Astrocyte (in vitro differentiated cells and primary cell): ENCODE measurements at places on chromosomes 3 and 15. TPM values are rescaled to one million over a fixed set of nuclear protein-coding genes. Genes with fewer than 3 reads are reported as not detected.

DNA sequence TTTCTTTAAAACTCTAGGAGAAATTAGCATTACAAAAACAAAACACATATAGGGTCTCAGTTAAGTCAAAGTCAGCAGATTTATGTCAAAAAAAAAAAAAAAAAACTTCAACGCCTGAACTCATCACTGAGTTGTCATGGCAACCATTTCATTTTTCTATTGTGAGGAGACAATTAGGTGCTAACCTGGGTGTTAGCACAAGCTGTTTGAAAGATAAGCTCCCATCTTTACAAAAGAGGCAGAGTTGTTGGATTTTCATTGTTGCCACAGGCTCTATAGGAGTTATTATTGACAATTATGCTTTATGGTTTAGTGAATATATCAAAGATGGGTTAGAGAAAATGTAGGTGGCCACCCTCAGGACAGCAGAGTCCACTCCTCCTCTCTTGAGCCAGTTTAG, 806.9 kb downstream of the GRM7 start:
- DNase-seq, result no peak
- no peak overlapping the region for H3K4me3 ChIP-seq
- H3K4me1 ChIP-seq, result no peaks in the 10 kb centered on the region
- H3K27me3 ChIP-seq, result no peaks in the 10 kb centered on the region

DNA sequence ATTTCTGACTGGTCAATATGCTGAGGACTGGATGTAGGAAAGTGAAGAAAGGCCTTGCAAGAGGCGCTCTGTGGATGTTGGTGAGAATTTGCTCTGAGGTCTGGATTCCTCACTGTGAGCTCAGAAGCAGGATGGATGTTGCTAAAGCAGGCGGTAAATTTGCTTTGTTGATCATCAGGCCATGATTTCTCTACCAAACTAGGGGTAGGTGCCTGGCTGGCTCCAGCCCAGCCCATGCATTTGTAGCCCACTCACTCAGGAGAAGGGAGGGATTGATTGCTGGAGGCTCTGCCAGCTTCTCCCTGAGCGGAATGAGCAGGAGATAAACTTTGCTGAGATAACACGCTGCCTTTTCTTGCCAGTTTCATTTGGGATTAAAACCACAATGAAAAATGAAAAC, 44.3 kb upstream of the NTRK3 start:
- peaks cover 3% of the 10 kb centered on the region for H3K27me3 ChIP-seq
- H3K36me3 ChIP-seq, result no peaks in the 10 kb centered on the region
- H3K27ac ChIP-seq, result no peak overlapping the region
- no peak overlapping the region for H3K4me3 ChIP-seq
- no peaks in the 10 kb centered on the region for H3K4me1 ChIP-seq
- no peak for DNase-seq

GRCh38 chr3:45480871-45481270, 92.5 kb downstream of the LARS2 start:
- H3K4me1 ChIP-seq, result peaks cover 16% of the 10 kb centered on the region
- DNase-seq, result no peak
- no peaks in the 10 kb centered on the region for H3K27me3 ChIP-seq

- DNase-seq, result no peak
- peak overlapping the region; percentile 85 for H3K27ac ChIP-seq
- peaks cover 18% of the 10 kb centered on the region for H3K4me1 ChIP-seq
- H3K27me3 ChIP-seq, result no peaks in the 10 kb centered on the region
Measured at GRCh38 chr3:129439226-129439816, 427 bp downstream of the MBD4 start.

DNA sequence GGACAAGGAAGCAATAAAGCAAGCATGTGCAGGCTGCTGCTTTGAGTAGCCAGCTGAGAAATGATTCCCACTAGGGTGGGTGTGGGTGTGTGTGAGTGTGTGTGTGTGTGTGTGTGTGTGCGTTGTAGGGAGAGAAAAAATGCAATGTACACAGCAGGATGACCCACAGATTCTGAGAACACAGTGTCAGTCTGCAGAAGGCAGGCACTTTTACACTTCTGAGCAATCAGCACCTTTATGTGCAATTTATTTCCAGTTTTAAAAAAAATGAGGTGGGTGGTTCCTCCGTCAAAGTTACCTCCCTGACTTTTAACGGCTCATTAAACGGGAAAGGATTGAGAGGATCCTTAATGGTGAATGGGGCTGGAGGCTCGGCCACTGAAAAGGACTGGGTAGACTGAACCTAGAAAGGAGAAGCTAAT, 38.5 kb upstream of the LIPC start:
- no peaks in the 10 kb centered on the region for H3K36me3 ChIP-seq
- peaks cover 3% of the 10 kb centered on the region for H3K4me1 ChIP-seq
- H3K27ac ChIP-seq, result no peak overlapping the region
- H3K4me3 ChIP-seq, result no peak overlapping the region
- no peaks in the 10 kb centered on the region for H3K27me3 ChIP-seq

GRCh38 chr15:86165265-86166211, 85.9 kb downstream of the AGBL1 start:
- peaks cover 11% of the 10 kb centered on the region for H3K4me1 ChIP-seq
- H3K36me3 ChIP-seq, result no peaks in the 10 kb centered on the region
- no peaks in the 10 kb centered on the region for H3K27me3 ChIP-seq
- peak; percentile 80 for DNase-seq
- H3K4me3 ChIP-seq, result no peak overlapping the region
- no peak overlapping the region for H3K27ac ChIP-seq

- H3K4me1 ChIP-seq, result peaks cover 37% of the 10 kb centered on the region
- H3K36me3 ChIP-seq, result no peaks in the 10 kb centered on the region
- peak overlapping the region; percentile 89 for H3K27ac ChIP-seq
- DNase-seq, result peak; percentile 93
- no peaks in the 10 kb centered on the region for H3K27me3 ChIP-seq
Measured at GRCh38 chr3:63656786-63657185, 4.3 kb downstream of the SNTN start.

DNA sequence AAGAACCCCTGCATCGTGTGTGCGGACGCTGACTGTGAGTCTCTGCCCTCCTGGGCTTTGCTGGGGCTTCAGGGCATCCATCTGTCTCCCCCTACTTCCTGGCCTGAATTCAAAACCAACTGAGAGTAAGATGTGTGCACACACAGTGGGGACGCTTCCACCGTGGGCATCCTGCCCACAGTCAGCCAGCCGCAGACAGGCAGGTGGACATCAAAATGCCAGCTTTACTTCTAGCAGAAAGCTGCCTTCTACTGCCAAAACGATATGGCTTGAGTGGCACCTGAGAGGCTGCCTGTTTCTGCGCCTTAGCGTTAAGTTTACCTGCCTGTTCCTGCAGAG, 18.5 kb downstream of the ALDH1A3 start:
- H3K27ac ChIP-seq, result no peak overlapping the region
- H3K27me3 ChIP-seq, result no peaks in the 10 kb centered on the region
- H3K4me3 ChIP-seq, result no peak overlapping the region

- no peaks in the 10 kb centered on the region for H3K27me3 ChIP-seq
- H3K4me1 ChIP-seq, result no peaks in the 10 kb centered on the region
- H3K36me3 ChIP-seq, result no peaks in the 10 kb centered on the region
Measured at GRCh38 chr3:59072681-59073080, 22.9 kb upstream of the CFAP20DC start.

GRCh38 chr3:42375121-42375800, 35.1 kb downstream of the LYZL4 start:
- no peak overlapping the region for H3K27ac ChIP-seq
- H3K4me3 ChIP-seq, result no peak overlapping the region
- H3K4me1 ChIP-seq, result peaks cover 5% of the 10 kb centered on the region
- no peaks in the 10 kb centered on the region for H3K36me3 ChIP-seq
- DNase-seq, result no peak
- H3K27me3 ChIP-seq, result peaks cover 7% of the 10 kb centered on the region

Gene MEIS2
- 30.9 and 35.6 TPM in 2 replicates for total RNA-seq

- H3K27me3 ChIP-seq, result no peaks in the 10 kb centered on the region
- no peaks in the 10 kb centered on the region for H3K4me1 ChIP-seq
- H3K27ac ChIP-seq, result no peak overlapping the region
- H3K36me3 ChIP-seq, result peaks cover 5% of the 10 kb centered on the region
- DNase-seq, result no peak
Measured at GRCh38 chr3:20181276-20181675, 4.7 kb downstream of the SGO1 start.

Gene CLDN18
- total RNA-seq, result not detected in 2 replicates

DNA sequence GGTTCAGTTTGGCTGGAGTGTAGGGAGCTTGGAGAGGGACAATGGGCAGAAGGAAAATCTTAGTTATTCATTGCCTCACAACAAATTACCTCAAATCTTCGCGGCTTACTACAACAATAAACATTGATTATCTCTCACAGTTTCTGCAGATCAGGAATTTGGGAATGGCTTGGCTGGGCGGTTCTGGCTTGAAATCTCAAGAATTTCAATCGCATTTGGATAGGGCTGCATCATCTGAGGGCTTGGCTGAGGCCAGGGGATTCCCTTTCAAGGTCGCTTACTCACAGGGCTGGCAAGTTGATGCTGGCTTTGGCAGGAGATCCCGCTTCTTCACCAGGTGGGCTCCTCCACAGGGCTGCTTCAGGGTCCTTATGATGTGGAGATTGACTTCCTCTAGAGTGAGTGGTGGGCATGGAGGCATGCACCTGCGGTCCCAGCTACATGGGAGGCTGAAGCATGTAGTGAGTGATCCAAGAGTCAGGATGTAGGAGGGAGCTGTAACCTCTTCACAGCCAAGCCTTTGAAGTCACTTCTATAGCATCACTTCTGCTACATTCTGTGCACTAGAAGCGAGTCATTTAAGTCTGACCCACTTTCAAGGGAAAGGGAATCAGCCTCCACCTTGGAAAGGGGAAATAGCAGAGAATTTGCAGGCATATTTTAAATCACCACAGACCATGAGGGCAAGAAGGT, 63.1 kb downstream of the CDC25A start:
- H3K27ac ChIP-seq, result no peak overlapping the region
- no peaks in the 10 kb centered on the region for H3K36me3 ChIP-seq
- H3K27me3 ChIP-seq, result no peaks in the 10 kb centered on the region
- H3K4me1 ChIP-seq, result peaks cover 16% of the 10 kb centered on the region
- H3K4me3 ChIP-seq, result no peak overlapping the region

Gene MEGF11
- 0.16 and 0.29 TPM in 2 replicates for total RNA-seq

- no peaks in the 10 kb centered on the region for H3K36me3 ChIP-seq
- H3K27ac ChIP-seq, result no peak overlapping the region
- H3K27me3 ChIP-seq, result no peaks in the 10 kb centered on the region
- no peak overlapping the region for H3K4me3 ChIP-seq
- DNase-seq, result peak; percentile 45
Measured at GRCh38 chr3:150249779-150250470, 158.2 kb upstream of the TSC22D2 start.

DNA sequence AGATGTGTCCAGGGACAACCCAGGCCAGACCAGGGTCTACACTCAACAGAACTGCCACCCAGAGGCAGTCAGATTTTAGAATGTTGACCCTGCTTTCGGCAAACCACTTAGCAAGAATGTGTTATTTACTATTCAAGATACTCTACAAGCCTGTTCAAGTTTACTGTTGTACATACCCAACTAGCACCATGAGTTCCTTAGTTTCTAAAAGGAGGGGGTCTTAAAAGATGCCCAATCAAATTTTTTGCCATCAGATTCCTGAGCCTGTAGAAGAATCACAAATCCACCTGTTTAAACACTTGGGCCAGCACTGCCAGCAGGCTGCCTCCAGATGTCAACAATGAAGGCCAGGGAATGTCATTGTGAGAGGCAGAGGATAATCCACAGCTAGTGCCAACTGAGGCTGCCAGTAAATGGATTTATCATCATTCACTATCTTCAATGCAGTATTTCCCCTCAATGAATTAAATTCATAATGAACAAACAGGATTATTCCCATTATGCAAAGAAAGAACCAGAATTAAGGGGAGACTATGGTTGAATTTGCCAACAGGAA, 43.5 kb upstream of the SNRPA1 start:
- no peaks in the 10 kb centered on the region for H3K4me1 ChIP-seq
- H3K36me3 ChIP-seq, result no peaks in the 10 kb centered on the region
- no peak overlapping the region for H3K27ac ChIP-seq
- H3K4me3 ChIP-seq, result no peak overlapping the region
- no peak for DNase-seq

GRCh38 chr3:126358038-126358815, 1.0 kb upstream of the KLF15 start:
- no peaks in the 10 kb centered on the region for H3K36me3 ChIP-seq
- H3K4me1 ChIP-seq, result peaks cover 21% of the 10 kb centered on the region
- H3K4me3 ChIP-seq, result peak overlapping the region; percentile 56
- DNase-seq, result no peak
- peaks cover 27% of the 10 kb centered on the region for H3K27me3 ChIP-seq

Gene ISLR
- total RNA-seq, result 1.6 and 3.6 TPM in 2 replicates

- H3K27me3 ChIP-seq, result no peaks in the 10 kb centered on the region
- peak overlapping the region; percentile 6 for H3K4me3 ChIP-seq
- peaks cover 59% of the 10 kb centered on the region for H3K4me1 ChIP-seq
- peak overlapping the region; percentile 90 for H3K27ac ChIP-seq
- no peaks in the 10 kb centered on the region for H3K36me3 ChIP-seq
Measured at GRCh38 chr3:98779541-98780335, 16.6 kb downstream of the ST3GAL6 start.

Gene PCSK6
- 0.36 and 1.3 TPM in 2 replicates for total RNA-seq

Gene ZNF662
- 0.23 and 0.53 TPM in 2 replicates for total RNA-seq

Gene POPDC2
- total RNA-seq, result 1.8 and 2.1 TPM in 2 replicates

Gene TAGLN3
- total RNA-seq, result 7.9 and 8.7 TPM in 2 replicates

GRCh38 chr15:35958021-35958420, 412.1 kb upstream of the DPH6 start:
- no peaks in the 10 kb centered on the region for H3K27me3 ChIP-seq
- peak; percentile 87 for DNase-seq
- H3K4me3 ChIP-seq, result no peak overlapping the region
- no peaks in the 10 kb centered on the region for H3K4me1 ChIP-seq

Gene C3orf52
- total RNA-seq, result 21.3 and 21.9 TPM in 2 replicates

- no peak for DNase-seq
- peaks cover 18% of the 10 kb centered on the region for H3K4me1 ChIP-seq
- H3K4me3 ChIP-seq, result no peak overlapping the region
- H3K27ac ChIP-seq, result no peak overlapping the region
- no peaks in the 10 kb centered on the region for H3K36me3 ChIP-seq
- H3K27me3 ChIP-seq, result no peaks in the 10 kb centered on the region
Measured at GRCh38 chr15:58308742-58309355, 122.9 kb upstream of the LIPC start.

Gene PLSCR2
- not detected in 2 replicates for total RNA-seq

Gene COLQ
- 1.2 and 1.7 TPM in 2 replicates for total RNA-seq

Gene KLHL6
- 0.11 and 0.14 TPM in 2 replicates for total RNA-seq

GRCh38 chr15:65902373-65902772, 33.1 kb downstream of the RAB11A start:
- H3K4me3 ChIP-seq, result no peak overlapping the region
- H3K4me1 ChIP-seq, result peaks cover 5% of the 10 kb centered on the region
- no peaks in the 10 kb centered on the region for H3K27me3 ChIP-seq
- H3K27ac ChIP-seq, result no peak overlapping the region
- DNase-seq, result no peak
- H3K36me3 ChIP-seq, result peaks cover 22% of the 10 kb centered on the region

DNA sequence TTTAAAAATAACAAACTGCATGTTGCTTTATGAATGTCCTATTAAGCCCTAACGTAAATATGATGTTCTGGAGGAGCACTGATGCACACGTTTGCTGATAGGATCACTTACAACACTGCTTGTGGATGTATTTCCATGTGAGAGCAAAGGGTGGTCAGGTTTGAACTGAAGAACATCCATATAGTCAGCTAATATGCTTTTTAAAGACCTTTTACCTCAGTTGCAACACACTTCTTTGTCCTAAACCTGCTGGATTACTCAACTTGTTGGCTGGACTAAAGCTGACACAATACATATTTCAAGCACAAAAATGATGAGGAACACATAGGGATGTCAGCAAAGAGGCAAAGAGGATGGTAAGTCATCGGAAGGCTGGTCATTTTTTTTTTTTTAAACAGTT, 186.6 kb downstream of the TIGIT start:
- H3K27me3 ChIP-seq, result no peaks in the 10 kb centered on the region
- H3K4me3 ChIP-seq, result no peak overlapping the region
- no peaks in the 10 kb centered on the region for H3K4me1 ChIP-seq
- DNase-seq, result no peak
